Fibroblast of the conjunctiva (primary cell): ENCODE measurements at places on chromosomes 7 and 10.

DNA sequence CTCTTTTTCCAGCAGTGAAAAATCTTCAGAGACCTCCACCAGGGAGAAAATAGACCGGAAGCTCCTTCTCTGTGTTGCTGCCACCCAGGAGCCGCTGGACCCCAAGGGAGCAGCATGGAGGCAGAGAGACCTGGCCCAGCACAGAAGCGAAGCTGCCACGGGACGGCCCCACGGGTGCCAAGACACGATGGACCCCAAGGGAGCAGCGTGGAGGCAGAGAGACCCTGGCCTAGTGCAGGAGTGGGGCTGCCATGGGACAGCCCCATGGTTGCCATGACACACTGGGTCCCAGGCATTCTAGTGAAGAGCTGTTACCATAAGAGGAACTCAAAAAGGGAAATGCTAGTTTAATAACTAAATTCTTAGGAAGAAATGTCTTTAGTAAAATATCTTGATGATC is 186.3 kb downstream of the PTPRN2 start:
- no peak for DNase-seq

DNA sequence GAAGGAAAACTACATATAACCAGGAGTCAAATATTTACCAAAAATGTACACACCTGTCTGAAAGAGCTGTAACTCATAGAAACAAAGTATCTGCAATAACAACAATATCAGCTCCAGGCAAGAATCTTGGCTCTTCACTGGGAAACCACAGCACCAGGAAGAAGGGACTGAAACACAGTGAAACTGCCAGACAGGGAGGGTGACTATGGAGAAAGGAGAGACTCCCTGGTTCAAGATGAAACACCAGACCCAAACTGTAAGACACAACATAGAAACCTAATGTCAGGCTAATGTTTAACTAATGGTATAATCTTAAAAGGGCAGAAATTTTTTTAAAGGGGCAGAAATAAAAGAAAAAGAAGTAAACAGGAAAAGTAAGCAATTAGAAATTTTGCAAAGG is 11.5 kb upstream of the TAS2R39 start:
- no peak for DNase-seq

GRCh38 chr10:132685921-132686680 is 99.8 kb downstream of the NKX6-2 start:
- no peak for DNase-seq

- no peak for DNase-seq
These were observed 536.4 kb downstream of the GRM8 start for GRCh38 chr7:126716321-126716720.

DNA sequence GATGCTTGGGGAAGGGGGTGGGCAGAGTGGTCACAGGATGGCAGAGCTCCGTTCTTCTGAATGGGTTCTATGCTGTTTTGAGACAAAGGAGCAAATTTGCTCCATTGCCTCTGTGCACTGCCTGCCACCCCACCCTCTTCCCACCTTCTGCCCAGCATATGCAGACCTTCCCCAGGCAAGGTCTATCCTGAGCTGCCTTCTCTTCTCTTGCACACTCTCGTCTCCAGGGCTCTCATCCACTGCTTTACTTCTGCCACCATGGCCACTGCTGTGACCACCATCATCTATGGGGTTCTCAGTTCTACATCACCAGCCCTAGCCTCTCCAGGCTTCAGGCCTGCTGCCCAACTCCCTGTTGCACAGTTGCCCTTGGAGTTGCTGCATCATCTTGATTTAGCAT is 230.4 kb downstream of the TMEM178B start:
- DNase-seq: no peak

DNA sequence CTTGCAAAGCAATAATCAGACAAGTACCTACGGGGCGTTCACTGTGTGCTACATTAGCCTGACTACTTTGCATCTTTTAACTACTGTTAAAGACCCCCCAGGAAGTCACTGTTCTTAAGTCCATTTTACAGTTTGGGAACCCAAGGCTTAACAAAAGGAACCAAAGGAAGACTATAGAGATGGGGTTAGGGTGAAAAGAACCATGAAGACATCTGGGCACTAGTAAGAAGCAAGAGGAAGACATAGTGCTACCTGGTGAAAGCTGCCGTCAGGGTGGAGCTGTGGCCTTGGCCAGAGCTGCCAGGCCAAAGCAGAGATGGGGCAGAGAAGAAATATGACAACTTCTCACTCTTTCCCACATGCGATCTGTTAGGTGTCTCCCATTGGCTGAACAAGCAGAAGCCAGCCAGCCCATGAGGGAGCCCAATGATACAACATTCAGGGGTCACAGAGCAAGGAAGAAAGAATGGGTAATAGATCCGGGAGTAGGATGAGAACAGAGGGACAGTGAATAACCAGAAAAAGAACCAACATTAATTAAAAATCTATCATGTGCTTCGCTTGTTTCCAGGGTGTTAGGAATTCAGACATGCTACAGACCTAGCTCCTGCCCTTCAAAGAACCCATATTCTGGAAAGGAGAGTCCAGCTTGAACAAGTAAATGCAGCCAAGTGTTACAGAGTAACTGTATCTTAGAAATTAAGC is 85.4 kb downstream of the ARID5B start:
- DNase-seq: no peak

DNA sequence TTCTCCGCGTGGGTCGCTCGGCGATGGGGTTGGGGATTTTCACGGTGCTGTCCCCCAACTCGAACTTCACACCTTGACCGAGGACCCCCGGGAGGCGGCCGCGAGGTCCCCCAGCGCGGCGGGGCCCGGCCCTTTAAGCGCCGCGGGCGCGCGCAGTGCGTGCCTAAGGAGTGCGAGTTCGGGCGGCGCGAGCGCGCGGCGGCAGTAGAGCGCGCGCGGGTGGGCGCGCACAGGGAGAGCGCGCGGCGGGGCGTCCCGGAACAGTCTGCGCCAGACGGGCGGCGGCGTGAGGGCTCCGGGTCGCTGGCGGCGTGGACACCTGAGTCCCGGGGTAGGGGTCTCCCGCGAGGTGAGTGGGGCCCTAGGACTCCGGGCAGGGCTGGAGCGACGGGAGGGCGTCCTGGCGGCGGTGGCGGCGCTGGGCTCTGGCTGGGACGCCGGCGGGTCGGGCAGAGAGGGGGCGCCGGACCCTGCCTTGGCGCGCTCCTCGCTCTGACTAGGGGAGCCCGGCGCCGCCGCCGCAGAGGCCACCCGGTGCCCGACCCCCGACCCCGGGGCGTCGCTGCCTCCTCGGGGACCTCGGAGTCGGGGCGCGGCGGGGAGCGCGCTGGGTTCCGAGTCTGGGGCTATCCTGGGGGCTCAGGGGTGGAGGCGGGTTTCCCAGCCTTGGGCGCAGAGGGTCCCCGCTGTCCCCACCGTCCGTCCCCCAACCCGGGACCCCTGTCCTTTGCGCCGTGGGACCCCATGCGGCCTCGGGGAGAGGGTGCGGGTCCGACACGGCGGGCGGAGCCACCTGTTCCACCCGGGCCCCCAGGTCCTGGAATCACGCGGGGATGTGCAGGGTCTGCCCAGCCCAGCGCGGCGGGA is at the start of gene PROSER2:
TSS of gene PROSER2 (plus strand) at position 235 of the 867 bp plus-strand sequence. CDS start 28,722 bp downstream, outside the sequence.
- DNase-seq: no peak

DNA sequence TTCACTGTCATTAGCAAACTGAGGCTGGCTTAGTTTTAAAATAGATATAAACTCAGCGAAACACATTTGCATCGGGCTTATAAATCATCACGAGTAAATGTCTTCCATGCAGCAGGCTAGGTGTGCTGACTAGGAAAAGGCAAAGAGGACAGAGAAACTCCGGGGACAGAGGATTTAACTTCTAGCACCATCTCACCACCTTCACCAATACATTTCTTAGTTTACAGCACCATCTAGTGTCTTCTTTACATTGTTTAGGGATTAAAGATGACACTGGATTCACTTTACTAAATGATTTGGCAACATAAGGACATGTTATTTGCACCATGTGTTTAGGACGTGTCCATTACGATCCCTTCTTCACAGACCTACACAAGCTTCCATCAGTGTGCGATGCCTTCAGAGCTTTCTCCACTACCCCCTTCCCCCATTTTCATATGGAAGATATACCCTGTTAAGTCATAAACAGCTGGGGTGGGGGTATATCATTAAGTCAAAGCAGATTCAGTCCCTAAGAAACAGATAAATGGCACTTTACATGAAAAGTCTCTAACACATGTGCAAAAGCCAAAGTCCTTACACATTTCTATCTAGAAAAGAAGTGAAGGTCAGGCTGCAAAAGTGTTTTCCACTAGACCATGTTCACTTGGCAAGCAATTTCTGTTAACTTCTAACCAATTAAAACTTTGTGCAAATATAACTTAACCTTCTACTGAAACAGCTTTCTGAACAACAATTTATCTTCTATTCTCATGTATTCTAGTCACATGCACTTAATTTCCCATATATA is 103.3 kb downstream of the GRB10 start:
- peak; percentile 39 for DNase-seq

DNA sequence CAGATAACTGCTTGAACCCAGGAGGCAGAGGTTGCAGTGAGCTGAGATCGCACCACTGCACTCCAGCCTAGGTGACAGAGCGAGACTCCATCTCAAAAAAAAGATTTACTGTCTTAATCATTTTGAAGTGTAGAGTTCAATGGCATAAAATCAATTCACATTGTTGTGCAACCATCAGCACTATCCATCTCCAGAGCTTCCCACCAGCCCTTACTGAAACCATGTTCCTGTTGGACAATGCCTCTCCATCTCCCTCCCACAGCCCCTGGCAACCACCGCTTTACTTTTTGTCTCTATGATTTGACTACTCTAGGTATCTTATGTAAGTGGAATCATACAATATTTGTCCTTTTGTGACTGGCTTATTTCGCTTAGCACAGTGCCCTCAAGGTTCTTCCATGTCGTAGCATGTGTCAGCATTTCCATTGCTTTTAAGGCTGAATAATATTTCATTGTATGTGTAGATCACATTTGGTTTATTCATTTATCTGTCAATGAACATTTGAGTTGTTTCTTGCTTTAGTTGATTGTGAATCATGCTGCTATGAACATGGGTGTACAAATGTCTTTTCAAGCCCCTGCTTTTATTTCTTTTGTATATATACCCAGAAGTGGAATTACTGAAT is 33.1 kb downstream of the NACAD start:
- DNase-seq: no peak

DNA sequence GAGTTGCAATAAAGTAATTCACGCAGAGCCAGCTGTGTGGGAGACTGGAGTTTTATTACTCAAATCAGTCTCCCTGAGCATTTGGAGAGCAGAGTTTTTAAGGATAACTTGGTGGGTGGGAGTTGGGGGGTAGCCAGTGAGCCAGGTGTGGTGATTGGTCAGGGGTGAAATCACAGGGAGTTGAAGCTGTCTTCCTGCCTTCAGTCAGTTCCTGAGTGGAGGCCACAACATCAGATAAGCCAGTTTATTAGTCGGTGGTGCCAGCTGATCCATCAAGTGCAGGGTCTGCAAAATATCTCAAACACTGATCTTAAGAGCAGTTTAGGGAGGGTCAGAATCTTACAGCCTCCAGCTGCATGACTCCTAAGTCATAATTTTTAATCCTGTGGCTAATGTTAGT is 3.3 kb upstream of the CYP51A1 start:
- DNase-seq: no peak

GRCh38 chr10:43407576-43408330 is 1.2 kb downstream of the HNRNPF start:
- DNase-seq: peak; percentile 85

- DNase-seq: peak; percentile 46
These were observed 55.8 kb downstream of the RBM17 start for GRCh38 chr10:6144406-6145165.

DNA sequence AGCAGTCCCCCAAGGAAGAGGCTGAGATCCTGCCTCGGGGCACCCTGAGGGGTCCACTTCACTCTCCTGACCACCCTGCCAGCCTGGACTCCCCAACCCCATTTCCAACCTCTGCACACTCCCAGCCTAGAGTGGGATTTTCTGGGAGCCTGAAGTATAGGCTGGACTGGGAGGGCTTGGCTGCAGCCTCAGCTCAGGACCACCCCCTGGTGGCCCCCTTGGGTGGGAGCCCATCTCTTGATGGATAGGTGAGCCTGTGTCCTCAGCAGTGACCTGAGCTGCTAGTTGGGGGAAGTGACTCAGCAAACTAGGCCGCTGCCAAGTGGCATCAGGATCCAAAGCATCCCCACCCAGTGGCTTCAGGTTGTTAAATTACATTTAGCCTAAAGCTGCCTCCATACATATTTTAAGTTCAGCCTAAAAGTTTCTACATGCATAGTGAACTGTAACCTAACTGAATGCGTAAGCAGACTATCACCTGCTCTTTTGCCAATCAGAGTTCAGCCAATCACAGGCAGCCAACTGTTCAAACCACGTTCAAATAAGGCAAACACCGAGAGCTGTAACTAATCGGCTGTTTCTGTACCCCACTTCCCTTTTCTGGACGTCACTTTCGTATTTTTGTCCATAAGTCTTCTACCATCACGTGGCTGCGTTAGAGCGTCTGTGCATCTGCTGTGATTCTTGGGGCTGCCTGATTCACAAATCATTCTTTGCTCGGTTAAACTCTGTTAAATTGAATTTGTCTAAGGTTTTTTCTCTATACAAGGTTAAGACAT is 144.0 kb downstream of the PLPP4 start:
- DNase-seq: no peak

DNA sequence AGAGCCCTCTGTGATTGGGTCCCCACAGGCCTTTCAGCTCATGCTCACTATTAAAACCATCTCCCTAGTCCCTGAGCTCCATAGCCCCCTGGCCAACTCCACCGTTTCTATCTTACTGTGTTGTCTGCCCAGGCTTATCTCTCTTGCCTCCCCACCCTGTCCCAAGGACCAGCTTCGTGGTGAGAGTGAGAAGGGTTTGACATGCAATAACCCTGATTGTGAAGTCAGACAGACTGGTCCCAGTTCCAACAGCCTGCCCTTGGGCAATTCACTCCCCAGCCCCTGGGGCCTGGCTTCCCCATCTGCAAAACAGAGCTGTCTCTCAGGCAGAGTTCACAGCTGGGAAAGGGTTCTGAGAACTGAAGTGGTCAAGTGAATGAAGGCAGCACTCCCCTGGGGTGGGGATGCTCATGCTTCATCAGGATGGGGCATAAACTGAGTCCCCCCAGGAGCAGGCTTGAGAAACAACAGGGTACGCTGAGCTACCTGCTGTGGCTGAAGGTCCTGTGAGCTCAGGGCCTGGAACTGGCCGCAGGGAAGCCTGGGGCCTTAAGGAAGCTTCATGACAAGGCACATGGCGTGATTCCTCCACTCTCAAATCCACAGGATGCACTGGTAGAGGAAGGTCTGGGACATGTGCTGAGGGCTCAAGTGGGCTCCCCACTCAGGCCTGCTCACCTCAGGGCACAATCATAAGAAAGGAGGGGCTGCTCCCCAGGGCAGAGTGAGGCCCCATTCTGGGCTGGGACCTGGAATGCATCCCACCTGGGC is 1.8 kb upstream of the PPIF start:
- no peak for DNase-seq

DNA sequence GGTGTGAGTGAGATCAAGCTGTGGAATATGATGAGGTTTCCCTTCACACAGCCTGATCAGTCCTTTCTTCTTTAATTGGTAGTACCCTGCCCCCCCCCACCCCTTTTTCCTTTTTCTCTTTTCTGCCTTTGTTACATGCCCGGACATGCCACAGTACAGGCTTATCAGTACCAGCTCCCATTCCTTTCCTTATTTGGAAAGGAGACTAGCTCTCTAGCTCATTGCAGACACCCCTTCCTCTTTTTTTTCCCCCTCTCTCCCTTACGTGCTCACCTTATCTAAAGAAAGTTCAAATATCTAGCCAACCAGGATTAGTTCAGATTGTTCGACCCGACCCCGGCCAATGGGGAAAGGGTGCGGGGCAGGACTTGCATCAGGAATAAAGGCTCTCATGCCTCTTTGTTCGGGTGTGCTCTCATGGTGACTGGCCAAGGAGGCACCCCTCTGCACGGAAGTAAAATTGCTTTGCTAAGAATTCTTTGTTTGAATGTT is 230.4 kb downstream of the ACTR3B start:
- no peak for DNase-seq
